ENCODE measurements at places on chromosomes 3 and 15. TPM values are rescaled to one million over a fixed set of nuclear protein-coding genes. Genes with fewer than 3 reads are reported as not detected.

Gene CSTA
- total RNA-seq, result 6.5 TPM

Gene SOX14
- total RNA-seq, result not detected

Gene TTLL3
- total RNA-seq, result 9.5 TPM

Gene DNAH12
- not detected for total RNA-seq

Gene PRSS50
- total RNA-seq, result not detected

GRCh38 chr3:129278966-129279906 lies 566 bp downstream of the HMCES start:
- peaks cover 17% of the 10 kb centered on the region for H3K4me1 ChIP-seq
- H3K27ac ChIP-seq, result peak overlapping the region; percentile 84
- peak overlapping the region; percentile 93 for H3K4me3 ChIP-seq

- H3K36me3 ChIP-seq, result no peaks in the 10 kb centered on the region
- H3K27ac ChIP-seq, result no peak overlapping the region
- H3K4me3 ChIP-seq, result no peak overlapping the region
- peaks cover 16% of the 10 kb centered on the region for H3K27me3 ChIP-seq
These were observed 27.0 kb upstream of the CHMP2B start for GRCh38 chr3:87200060-87200647.

DNA sequence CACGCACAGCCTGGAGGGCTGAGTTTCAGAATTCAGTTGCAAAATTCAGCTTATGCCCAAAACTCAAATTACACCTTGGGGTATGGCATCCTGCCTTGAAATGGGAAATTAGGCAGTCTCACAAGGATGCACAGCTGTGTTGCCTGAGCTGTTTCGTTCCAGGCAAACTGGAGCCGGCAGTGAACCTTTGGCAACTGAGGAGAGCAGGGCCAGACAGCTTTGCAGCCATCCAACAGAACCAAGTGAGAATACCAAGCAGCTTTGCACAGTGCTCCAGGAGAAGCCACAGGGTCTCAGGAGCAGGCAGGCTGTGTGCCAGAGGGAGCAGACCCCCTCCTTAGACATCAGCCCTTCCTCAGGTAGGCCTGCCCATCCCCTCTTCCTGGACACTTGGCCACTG lies 32.5 kb upstream of the BFSP2 start:
- H3K36me3 ChIP-seq, result no peaks in the 10 kb centered on the region
- DNase-seq, result no peak
- H3K27ac ChIP-seq, result no peak overlapping the region

DNA sequence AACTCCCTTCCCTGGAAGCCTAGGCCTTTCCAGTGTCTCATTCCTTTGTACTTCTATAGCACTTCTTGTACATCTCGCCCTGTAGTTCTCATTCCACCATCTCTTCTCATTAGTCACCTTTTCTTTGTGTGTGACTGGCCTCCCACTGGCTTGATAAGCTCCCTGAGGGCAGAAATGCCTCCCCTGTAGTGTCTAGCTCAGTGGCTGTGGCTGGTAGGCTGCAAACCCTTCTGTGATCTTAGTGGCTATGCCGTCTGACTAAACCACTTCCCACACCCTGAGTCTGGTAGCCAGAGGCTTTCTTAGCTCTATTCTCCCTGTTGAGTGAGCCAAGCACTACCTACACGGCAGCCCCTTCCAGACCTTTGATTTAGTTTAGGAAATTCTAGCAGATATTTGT lies 24.4 kb upstream of the TNFAIP8L3 start:
- no peak overlapping the region for H3K4me3 ChIP-seq
- no peak overlapping the region for H3K27ac ChIP-seq
- peaks cover 5% of the 10 kb centered on the region for H3K27me3 ChIP-seq
- no peaks in the 10 kb centered on the region for H3K36me3 ChIP-seq
- DNase-seq, result no peak

DNA sequence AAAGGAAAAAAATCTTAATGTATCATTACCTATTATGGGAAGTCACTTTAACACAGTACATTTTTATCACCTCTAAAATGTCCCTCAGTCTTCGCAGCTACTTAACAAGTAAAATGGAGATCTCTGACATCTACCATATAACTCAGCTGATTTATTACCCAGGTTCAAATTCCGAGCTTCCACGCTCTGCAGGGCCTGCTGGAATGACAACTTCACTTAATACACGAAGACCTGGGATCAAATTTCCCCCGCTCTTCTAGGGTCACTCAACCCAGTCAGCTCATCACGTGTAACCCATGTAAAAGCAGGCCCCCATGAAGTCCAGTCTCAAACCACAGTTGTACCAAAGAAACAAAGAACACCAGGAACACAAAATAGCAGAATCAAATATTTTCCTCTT lies 44.2 kb upstream of the ACP3 start:
- no peaks in the 10 kb centered on the region for H3K36me3 ChIP-seq
- no peak for DNase-seq
- no peak overlapping the region for H3K4me3 ChIP-seq
- no peaks in the 10 kb centered on the region for H3K27me3 ChIP-seq
- no peaks in the 10 kb centered on the region for H3K4me1 ChIP-seq

GRCh38 chr3:99878005-99878404 lies 60.3 kb downstream of the CMSS1 start:
- no peaks in the 10 kb centered on the region for H3K27me3 ChIP-seq
- no peak overlapping the region for H3K27ac ChIP-seq
- no peak for DNase-seq
- H3K36me3 ChIP-seq, result no peaks in the 10 kb centered on the region

DNA sequence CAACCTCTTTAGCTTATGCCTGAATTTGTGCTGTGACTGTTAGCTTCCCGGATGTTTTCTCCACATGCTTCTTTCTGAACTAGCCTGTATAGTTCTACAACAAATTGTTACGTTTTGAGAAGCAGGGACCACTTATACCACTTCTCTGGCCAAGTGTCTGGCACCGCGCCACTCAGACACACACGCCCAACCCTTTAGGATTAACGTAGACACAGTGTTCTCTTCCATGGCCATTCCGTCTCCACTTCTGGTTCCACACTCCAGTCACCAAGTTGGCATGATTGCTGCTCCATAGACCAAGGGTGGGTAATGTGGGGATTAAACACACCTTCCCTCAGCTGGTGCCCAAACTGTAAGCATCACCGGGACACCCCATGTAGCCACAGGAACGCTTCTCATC lies 755 bp upstream of the TMEM108 start:
- H3K36me3 ChIP-seq, result no peaks in the 10 kb centered on the region
- no peak overlapping the region for H3K27ac ChIP-seq
- H3K4me1 ChIP-seq, result peaks cover 3% of the 10 kb centered on the region
- peaks cover 85% of the 10 kb centered on the region for H3K27me3 ChIP-seq
- DNase-seq, result no peak

DNA sequence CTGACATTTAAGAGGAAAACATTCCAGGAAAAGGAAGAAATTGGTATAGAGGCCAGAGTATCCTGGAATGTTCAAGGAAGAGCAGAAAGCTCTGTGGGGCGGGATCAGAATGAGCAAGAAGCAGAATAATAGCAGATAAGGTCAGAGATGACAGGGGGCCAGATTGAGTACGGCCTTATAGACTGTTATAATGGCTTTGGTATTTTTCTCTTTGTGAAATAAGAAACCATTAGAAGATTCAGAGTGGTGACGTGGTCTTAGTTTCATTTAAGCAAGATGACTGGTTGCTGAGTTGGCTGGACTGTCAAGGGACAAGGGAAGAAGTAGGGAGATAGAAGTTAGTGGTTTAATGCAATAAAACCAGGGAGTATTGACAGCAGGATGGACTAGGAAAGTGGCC lies 218.3 kb upstream of the SOX2 start:
- H3K36me3 ChIP-seq, result no peaks in the 10 kb centered on the region
- H3K27ac ChIP-seq, result no peak overlapping the region
- peaks cover 21% of the 10 kb centered on the region for H3K27me3 ChIP-seq
- H3K4me1 ChIP-seq, result no peaks in the 10 kb centered on the region
- H3K4me3 ChIP-seq, result no peak overlapping the region
- DNase-seq, result no peak

- H3K27ac ChIP-seq, result no peak overlapping the region
- H3K4me3 ChIP-seq, result no peak overlapping the region
- peaks cover 17% of the 10 kb centered on the region for H3K4me1 ChIP-seq
- H3K36me3 ChIP-seq, result no peaks in the 10 kb centered on the region
These were observed 269.0 kb upstream of the ADAMTS9 start for GRCh38 chr3:64956711-64957325.

DNA sequence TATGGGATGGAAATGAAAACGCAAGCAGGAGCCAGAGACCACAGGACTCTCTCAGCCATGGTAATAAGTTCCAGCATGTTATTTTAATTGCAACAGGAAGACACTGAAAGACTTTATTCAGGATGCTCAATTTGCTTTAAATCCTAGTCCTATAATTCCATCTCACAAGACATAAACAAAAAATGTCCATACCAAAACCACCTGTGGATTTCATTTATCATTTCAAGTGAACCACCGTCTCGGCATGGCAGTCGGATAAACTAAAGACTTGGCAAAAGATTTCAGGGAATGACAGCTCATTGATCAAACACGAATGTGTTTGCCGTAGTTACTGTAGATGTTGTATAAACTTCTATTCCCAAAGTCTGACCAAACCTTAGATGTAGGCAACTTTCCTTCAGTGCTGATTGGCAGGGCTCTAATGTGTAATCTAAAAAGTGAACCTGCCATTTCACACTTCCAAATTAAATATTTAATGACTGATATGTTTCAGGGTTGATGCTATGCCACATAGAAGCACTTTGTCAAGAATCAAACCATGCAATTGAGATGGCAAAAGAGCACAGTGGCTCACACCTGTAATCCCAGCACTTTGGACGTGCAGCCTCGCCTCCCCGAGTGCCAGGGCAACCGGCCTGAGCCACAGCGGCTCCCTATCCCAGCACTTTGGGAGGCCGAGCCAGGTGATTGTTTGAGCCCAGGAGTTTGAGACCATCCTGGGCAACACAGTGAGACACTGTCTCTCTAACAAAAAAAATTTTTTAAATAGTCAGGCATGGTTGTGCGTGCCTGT lies 331.7 kb downstream of the MAGI1 start:
- no peak overlapping the region for H3K27ac ChIP-seq
- H3K4me3 ChIP-seq, result no peak overlapping the region
- DNase-seq, result peak; percentile 54
- H3K4me1 ChIP-seq, result no peaks in the 10 kb centered on the region
- H3K36me3 ChIP-seq, result no peaks in the 10 kb centered on the region

DNA sequence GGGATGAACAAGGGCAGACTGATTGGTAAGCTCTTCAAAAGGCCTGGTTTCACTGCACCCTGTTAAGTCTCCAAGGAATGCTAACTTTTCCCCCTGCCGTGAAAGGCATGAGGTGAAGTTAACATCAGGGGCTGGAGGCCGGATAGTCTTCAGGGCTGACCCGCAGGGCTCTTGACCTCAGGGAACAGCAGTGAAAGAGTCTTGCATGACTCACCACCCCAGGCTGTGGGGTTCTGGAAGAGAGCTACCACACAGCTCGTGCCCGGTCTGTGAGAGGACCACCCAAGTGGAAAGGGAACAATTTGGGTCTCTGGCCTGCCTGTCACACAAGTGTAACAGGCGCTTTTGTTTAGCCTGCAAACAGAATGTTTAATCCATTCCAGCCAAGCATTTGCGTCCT lies 504.9 kb downstream of the EDEM1 start:
- H3K36me3 ChIP-seq, result no peaks in the 10 kb centered on the region
- no peaks in the 10 kb centered on the region for H3K4me1 ChIP-seq
- peaks cover 4% of the 10 kb centered on the region for H3K27me3 ChIP-seq
- H3K4me3 ChIP-seq, result no peak overlapping the region
- DNase-seq, result no peak

- no peak overlapping the region for H3K27ac ChIP-seq
- H3K27me3 ChIP-seq, result no peaks in the 10 kb centered on the region
- H3K36me3 ChIP-seq, result no peaks in the 10 kb centered on the region
- DNase-seq, result no peak
- H3K4me1 ChIP-seq, result no peaks in the 10 kb centered on the region
- no peak overlapping the region for H3K4me3 ChIP-seq
These were observed 33.6 kb downstream of the WNT7A start for GRCh38 chr3:13846238-13846637.

DNA sequence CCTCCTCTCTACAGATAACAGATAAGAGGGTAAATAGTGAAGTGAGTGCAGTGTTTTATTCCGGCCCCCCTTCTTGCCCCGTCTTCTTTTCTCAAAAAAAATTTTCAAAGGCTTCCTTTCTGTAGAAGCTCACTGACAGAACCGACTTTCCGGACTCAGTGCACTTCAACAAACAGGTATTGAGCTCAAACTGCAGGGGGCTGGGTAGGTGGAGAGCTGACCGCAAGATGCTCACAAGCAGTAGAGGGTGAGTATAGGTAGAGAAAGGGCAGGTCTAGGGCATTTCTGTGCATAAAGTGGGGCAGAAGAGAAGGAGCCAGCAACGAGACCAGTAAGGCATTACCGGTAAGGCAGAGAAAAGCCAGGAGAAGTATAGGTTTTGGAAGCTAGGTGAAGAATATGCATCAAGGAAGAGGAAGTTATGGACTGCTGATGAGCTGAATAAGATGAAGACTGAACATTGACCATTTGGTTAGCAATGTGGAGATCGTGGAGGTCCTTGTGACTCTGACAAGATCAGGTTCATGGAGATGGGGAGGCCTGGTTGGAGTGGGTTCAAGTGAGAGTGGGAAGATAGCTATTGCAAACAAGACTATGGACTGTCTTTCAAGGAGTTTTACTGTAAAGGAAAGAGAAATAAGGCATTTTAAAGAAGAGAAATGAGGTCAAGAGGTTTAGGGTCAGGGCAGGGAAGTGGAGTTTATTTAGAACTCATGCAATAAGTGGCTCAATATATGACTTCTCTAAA lies 97.4 kb downstream of the ST6GAL1 start:
- DNase-seq, result no peak
- no peaks in the 10 kb centered on the region for H3K27me3 ChIP-seq
- no peak overlapping the region for H3K27ac ChIP-seq

DNA sequence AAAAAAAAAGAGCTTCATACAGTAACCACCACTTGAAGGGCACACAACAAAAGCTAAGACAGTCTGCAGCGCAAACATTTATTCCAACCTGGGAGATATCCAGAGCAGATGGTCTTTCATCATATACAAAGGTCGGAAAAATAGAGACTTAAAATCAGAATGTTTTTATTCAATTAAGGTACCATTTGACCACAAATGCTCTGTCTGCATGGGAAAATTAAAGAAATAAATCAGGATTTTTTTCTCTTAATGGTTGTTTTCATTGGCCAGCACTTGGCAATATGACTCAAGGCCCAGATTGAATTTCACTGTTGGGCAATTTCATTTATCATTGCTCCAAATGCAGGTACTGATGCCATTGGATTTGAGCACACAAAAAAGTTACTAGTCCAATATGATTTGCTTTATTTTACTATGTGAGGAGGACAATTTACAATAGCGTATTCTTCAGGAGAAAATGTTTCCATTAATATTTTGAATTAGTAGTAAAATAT lies 145.9 kb upstream of the AGTR1 start:
- peaks cover 22% of the 10 kb centered on the region for H3K27me3 ChIP-seq
- H3K36me3 ChIP-seq, result no peaks in the 10 kb centered on the region
- no peak overlapping the region for H3K27ac ChIP-seq
- H3K4me1 ChIP-seq, result no peaks in the 10 kb centered on the region
- no peak for DNase-seq
- H3K4me3 ChIP-seq, result no peak overlapping the region

GRCh38 chr3:159356606-159357005 lies 554.8 kb downstream of the MFSD1 start:
- no peak overlapping the region for H3K4me3 ChIP-seq
- no peaks in the 10 kb centered on the region for H3K27me3 ChIP-seq
- no peak for DNase-seq
- no peaks in the 10 kb centered on the region for H3K4me1 ChIP-seq
- no peak overlapping the region for H3K27ac ChIP-seq

GRCh38 chr15:56425976-56426375 lies 39.0 kb downstream of the MNS1 start:
- H3K4me3 ChIP-seq, result no peak overlapping the region
- H3K4me1 ChIP-seq, result no peaks in the 10 kb centered on the region
- H3K36me3 ChIP-seq, result peaks cover 28% of the 10 kb centered on the region
- H3K27ac ChIP-seq, result no peak overlapping the region

Data from A673 (cell line).